GM12864 (cell line): ENCODE measurements at places on chromosomes 12 and 14.

GRCh38 chr14:72318648-72319047 lies 386.4 kb downstream of the RGS6 start:
- DNase-seq: peak; percentile 18

GRCh38 chr14:105418269-105419194 lies 1.1 kb upstream of the MTA1 start:
- DNase-seq: no peak

DNA sequence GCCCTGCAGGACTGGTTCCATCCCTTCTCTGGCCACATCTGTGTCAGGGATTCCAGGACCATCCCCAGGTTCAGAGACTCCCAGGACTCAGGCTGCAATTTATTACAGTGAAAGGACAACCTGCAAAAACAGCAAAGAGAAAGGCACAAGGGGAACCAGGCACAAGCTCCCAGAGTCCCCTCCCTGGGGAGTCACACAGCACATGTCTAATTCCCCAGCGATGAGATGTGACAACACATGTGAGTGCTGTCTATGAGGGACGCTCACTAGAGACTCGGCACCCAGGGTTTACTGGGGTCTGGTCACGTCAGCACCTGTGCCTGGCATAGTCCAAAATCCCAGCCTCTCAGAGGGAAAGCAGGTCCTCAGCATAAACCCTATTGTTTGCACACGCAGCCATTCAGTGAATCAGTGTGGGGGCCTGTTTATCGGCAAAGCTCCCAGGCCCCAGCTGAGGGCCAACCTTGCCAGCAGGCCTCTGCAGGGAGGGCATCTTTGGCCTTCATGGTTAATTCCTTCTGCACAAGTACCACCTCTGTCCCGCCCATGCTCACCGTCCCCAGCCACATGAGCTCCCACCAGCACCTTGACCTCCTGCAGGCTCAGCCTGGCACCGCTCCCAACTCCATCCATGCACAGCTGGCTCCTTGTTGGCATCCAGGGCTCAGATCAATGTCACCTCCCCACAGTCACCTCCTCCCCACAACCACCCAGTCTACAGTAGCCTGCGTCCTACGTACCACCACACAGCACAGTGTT lies 198.9 kb upstream of the SFSWAP start:
- DNase-seq: no peak

GRCh38 chr12:52179396-52179973 lies 12.3 kb downstream of the KRT80 start:
- DNase-seq: no peak

DNA sequence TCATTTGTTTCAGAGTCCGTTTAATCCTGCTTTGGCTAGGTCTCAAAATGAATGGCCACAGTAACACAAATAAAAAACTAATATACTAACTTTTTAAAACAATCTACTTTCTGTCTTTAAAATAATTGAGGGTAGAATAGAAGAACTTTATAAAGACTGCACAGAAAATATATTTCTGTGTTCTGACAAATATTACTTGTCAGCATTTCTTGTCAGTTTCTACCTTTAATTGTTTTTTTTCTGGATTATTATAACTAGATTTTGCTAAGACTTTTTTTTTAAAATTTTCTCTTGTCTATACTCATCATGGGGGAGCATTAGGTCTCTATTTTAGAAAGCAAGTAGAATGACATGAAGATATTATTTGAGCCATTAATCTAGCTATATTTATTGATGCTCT lies 86.2 kb downstream of the RAD52 start:
- DNase-seq: no peak

DNA sequence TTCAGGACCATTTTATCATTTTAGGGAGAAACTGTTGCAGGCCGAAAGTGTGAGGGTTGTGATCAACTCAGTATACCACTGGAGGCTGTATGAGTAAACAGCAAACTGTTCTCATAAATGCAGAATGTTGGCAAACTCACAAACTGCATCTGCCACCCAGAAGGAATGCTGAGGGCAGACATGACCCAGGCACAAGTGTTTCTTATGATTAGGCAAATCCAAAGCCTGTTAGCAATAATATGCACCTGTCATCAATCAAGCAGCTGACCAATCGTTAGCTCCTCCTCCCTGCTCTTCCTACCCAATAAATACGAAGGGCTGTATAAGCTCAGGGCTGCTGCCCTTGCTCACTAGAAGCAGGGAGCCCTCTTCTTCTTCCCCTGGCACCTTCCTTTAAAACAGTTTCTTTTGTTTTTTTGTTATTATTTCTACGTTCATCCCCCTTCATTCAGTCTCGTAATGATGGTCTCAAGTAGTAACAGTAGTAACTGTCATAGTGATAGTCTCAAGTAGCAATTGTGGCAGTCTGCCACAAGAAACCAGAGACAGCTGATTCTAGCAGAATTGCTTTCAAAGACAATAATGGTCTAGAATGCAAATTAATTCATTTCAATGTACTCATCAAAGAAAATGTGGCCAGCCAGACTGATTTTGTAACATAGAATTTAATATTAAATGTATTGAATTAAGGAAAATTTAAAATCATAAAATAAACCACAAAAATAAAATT lies 15.2 kb upstream of the CCDC175 start:
- DNase-seq: no peak

GRCh38 chr12:116142936-116143898 lies 134.3 kb downstream of the MED13L start:
- no peak for DNase-seq

DNA sequence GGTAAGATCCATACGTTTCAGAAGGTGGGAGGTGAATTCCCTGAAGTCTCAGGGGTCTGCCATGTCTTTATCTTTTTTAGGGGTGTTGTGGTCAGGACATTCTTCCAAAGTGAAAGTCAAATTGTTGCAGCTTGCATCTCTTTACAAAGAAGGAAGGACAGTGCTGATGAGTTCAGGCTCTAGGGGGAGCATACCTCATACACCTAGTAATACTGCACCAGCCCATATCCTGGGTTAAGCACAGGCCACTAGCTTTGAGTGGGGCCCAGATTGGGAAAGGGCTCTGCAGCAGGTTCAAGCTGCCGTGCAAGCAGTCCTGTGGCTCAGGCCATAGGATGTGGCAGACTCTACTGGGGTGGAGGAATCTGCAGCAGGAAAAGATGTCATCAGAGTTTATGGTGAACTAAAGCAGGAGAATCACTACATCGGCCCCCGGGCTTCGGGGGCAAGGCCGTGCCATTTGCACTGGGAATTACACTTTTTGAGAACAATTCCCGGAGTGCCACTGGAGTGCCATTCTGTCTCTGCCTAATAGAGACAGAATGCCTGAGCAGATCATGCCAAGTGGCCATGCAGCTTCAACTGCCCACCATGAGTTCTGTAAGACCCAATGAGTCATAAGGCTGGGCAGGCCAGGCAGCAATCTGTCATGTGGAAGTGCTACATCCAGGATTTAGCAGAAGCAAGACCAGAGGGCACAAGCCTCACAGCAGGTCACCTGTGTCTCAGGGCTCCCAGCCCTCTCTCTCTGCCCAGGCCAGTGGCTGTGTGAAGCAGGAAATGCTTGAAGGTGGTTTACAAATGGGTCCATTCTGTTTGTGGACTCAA lies 32.3 kb downstream of the DIO3 start:
- no peak for DNase-seq

- no peak for DNase-seq
Measured at GRCh38 chr12:59431266-59431665, 164.6 kb upstream of the SLC16A7 start.

GRCh38 chr12:60529723-60530122 lies 933.9 kb downstream of the SLC16A7 start:
- DNase-seq: no peak

GRCh38 chr14:87260460-87260859 lies 732.5 kb downstream of the GALC start:
- DNase-seq: no peak
